NCI-H2107 (cell line): ENCODE measurements at places on chromosomes 1 and 21.

- no peak for DNase-seq
Observed at GRCh38 chr21:27690426-27690825, 723.5 kb upstream of the ADAMTS5 start.

- DNase-seq, result no peak
Observed at GRCh38 chr1:198922638-198923430, 284.0 kb downstream of the PTPRC start.

DNA sequence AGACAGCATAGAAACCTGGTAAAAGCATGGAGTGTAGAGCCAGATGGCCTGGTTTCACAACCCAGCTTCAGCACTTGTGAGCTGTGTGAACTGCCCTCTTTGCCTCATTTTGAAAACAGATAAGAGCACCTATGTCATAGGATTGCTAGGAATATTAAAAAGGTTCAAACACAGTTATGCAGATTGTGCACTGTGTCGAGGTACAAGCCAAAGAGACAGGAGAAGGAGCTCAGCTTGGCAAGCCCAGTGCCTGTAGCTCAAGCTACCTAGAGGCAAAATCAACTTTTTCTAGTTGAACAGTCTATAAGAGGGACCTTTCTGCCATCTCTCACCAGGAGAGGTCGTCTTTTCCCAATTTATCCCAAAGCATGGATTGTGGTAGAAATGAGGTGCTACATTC is 5.0 kb downstream of the CHODL start:
- DNase-seq, result no peak

DNA sequence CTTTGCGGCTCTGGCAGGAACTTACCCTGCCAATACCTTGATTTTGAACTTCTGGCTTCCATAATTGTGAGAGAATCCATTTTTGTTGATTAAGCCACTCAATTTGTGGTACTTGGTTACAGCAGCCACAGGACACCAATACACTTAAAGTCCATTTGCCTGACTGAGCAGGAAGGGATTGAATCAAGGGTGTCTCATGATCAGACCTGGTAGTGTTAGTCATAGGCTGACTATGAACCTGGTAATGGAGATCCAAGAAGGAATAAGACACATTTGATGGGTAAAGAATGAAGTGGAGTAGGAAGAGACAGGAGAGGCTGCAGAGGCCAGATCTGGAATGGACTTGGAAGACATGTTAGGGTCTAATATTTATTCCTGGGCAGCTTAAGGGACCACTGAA is 31.2 kb upstream of the MAP1LC3C start:
- DNase-seq, result no peak

GRCh38 chr1:15701784-15702183 is 17.7 kb downstream of the PLEKHM2 start:
- no peak for DNase-seq

DNA sequence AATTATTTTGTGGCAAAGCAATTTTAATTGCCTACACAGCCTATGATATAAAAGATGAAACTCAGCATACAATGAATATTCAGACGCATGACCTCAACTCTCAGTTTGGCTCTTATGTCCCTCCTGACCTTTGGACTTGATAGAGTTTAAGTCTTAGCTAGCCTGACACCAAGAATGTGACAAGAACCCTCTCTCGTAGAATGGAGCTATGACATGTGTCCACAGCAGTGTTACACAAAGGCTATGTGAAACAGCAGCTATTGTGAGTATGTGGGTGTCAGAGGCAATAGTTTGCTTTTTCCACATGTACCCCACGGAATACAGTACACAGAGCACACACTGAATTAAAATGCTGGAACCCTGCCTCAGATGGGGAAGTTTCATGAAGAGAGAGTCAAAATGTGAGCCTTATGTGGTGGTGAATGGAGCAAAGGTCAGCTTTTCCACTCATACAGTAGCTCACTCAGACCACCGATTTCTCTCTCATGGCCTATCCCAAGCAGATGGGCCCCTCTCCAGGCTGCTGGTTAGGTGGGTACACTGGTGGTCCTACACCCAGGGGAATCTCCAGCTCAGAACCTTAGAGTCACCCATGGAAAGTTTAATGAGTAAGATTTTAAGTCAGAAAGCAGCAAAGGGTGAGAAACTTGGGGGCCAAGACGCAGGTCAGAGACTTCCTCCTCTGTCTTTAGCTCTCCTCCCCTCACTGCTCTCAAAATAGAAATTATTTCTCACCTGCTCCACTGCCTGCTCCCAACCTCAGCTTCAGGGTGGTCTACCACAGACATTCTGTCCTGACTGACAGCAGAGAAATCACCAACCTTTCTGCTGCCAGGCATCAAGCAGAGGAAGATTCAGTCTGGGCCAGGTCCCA is 10.1 kb upstream of the XCL2 start:
- DNase-seq, result no peak

DNA sequence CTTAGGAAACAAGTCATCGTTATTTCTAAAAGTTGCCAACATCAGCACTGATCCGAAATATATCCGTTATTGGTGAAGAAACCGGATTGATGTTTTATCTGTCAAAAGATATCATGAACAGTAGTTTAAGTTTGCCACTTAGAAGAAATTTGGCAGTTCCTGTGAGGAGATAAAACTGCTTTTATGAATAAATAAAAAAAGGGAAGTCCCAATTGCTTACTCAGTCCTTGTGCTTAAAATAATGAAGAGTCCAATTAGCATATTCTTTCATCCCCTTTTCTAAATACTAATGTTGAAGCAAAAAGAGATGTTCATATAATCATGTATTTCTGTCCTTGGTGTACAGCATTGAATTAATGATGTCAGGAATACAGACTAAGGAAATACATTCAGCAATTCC is 164.6 kb downstream of the NCAM2 start:
- DNase-seq, result no peak

- DNase-seq, result peak; percentile 72
Observed at GRCh38 chr1:204072931-204073836, at the start of gene SOX13. SOX13 (plus strand) TSS chr1:204073115; CDS start chr1:204112916, 39,801 bp downstream.

GRCh38 chr1:112686835-112687234 is 12.4 kb downstream of the MOV10 start:
- no peak for DNase-seq

DNA sequence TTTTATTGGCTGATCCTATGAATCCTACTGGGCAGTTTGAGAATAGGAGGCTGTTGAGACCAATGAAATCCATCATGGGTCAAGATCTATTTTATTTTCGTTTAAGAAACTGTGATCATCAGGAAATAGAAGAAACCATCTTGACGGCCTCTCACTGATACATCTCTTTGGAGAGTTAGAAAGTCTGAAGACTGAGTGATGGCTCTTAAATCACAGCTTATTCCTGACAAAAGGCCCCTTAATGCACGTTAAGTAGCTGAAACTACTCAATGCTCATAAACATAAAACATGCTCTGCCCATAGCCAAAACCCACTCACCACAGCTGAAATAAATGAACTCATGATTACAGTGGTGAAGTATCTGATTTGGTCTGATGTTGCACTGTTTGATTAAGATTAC is 784.5 kb upstream of the NEGR1 start:
- DNase-seq, result no peak

DNA sequence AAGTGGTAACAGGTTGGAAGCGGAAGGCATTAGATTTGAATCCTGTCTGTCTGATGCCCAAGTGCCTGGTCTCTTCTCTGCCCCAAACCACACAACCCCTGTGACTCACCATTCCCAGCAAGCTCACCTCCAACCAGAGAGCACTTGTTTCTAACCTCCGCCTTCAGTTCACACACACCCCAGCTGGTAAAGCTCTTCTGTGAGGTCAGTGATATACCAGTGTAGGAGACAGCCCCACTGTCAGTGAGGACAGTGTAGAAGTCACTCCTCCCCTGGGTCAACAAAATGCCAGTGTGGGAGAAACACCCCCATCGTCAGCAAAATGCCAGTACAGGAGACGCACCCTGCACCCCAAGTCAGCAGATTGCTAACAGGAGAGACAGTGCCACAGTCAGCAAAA is 2.6 kb downstream of the RIMS3 start:
- DNase-seq, result peak; percentile 64

DNA sequence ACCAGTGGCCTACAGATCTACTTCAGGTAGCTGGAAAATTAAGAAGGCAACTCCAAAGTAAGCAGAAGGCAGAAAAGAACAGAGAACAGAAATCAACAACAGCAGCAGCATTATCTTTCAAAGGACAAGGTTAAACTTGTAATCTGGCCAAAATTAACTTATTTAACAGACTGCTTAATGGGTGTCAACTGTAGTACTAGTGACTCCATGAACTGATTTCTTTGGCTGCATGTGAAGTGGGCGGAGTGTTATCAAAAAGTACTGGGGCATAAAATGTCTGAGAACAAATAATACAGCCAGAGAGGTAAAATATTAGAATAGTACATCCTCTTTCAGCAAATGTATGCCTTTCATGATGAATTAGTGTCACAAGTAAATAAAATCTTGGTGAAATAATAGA is 24.6 kb upstream of the NADK start:
- no peak for DNase-seq

- no peak for DNase-seq
Observed at GRCh38 chr1:220878191-220879075, 810 bp upstream of the HLX start.

DNA sequence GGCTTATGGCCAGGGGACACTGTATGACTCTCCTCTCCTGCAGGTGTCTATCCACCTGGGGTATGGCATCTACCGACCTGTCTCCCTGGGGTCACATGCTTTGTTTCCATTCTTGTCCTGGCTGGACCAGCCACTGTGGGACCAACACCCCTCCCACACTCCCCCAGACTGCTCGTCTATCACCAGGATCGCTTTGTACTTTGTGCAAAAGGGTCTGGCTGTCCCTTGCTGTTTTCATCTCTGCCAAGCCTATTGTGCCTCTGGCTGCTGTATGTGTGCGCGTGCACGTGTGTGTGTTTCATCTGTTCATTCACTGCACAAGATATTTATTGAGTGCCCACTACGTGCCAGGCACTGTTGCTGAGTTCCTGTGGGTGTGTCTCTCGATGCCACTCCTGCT is 25.5 kb downstream of the ETNK2 start:
- DNase-seq, result no peak

- no peak for DNase-seq
Observed at GRCh38 chr1:212491454-212491853, 58.7 kb downstream of the NENF start.

DNA sequence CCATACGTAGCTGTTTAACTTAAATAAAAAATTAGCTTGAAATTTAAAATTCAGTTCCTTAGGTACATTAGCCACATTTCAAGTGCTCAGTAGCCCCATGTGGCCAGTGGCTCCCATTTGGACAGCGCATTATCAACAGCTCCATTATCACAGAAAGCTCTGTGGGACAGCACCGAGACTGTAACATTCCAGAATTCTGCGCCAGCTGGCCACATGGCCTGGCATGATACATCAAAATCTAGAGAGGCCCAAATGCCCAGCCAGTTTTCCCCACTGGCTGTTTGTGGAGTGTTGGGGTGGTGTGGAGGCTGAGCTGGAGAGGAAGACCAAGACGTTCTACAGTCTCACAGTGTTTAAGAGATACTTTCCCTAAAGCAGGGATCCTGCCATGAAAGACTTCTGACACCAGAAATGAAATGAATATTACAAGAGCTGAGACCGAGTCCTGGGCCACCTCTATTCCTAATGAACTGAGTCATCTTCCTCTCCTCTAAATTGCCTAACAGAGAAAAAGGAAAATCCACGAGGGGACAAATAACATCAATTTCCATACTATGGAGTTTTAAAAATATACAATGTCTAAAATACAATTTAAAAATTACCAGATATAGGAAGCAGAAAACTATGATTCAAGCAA is 27.3 kb upstream of the ACTA1 start:
- no peak for DNase-seq

DNA sequence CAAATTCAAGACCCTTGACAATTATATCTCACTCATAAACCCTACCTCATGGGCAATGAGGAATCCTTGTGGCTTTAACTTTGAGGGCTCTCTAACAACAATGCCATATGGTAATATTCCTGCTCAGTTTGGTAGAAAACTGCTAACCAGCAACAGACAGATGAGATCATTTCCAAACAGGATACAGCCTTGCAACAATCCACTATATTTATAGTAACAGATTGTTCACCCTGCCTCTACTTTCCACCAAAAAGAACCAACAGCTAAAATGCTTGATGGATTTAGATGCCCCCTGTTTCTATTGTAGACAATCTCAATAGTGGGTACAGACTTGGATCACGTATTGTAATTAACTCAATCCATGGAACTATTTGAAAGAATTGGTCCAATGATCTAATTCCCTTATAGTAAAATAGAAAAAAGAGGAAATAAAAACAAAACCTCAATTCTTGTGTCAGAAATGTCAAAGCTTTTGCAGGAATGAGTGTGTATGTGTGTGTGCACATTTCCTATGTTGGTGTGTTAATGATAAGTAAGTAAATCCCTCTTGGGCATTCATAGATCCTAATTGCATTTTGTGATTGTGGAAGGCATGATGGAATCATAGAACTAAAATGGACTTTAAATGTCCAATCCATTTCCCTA is 100.0 kb upstream of the EDEM3 start:
- DNase-seq, result peak; percentile 40

DNA sequence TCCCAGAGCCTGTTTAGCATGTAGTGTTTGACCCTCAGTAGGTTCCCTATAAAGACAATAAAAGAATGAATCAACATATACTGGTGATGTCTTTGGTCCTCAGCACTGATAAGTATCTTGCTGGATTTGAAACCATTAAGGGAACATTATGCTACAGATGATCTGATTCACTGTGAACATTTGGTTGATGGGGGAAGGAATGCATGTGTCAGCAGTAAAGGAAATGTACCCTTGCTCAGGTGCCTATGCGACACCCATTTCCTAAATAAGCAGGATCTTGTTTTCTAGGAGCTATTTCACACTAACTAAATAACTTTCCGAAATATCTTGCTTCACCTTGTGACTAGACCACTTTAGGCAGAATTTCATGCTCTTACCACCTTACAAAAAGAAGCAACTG is 13.0 kb downstream of the TEX38 start:
- DNase-seq, result no peak

- DNase-seq, result no peak
Observed at GRCh38 chr1:99018313-99018712, 13.7 kb upstream of the PLPPR5 start.

- no peak for DNase-seq
Observed at GRCh38 chr21:37478794-37479193, 112.2 kb downstream of the DYRK1A start.

DNA sequence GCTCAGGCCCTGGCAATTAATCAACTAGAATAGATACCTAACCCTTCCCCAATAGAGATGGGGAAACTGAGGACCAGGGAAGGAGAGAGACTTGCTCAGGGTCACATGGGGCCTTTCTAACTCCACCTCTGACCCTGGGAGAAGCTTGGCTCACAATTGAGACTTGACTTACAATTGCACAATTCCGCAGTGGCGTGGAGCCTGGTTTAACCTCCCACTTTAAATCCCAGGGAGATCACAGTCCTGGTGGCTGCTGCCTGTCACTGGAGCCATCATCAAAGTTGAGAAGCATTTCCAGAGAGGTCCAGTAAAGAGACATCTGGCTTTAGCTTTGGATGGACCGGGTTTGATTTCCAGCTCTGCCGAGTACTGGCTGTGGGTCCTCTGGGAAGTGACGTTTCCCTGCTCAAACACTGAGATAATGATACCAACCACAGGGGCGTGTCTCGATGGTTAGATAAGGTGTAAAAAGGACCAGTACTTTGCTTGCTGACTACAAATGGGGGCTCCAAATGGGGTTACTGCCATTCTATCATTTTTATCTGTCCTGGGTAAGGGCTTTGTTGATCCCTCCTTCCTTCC is 39.3 kb downstream of the TRIM62 start:
- DNase-seq, result no peak
